Endothelial cell (in vitro differentiated cells): ENCODE measurements at places on chromosomes 2 and 18.

DNA sequence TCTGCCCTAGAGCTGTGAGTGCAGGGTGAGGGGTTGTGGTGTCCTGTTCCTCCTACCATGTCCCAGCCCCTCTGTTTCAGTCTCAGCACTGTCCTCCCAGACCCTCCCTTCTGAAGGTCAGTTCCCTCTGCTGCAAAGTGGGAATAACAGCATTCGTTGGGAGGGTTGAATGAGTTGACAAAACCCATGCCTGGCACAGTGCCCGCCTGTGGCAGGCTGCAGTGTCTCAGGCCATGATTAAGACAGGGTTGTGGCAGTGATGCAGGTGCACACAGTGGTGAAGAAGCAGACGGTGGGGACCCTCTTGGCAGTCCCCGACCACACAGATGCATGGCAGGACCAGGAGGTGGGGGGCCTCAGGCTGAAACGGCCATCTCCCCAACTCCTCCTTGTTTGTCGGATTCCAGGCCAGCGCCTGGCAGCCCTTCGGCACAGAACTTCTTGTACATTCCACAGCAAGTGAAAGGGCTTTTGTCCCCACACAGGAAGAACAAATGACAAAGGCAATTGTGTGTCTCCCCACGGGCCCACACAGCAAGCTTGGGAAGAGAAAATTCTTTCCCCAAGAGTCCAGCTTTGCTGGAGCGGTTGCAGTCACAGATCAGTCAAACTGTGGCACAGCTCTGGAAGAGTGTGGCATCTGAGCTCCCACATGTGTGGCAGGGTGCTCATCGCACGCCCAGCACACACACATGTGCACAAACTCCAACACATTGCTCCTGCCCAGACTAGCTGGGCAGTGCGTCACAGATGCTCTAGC is 92.0 kb upstream of the MSH2 start:
- no peak for DNase-seq

DNA sequence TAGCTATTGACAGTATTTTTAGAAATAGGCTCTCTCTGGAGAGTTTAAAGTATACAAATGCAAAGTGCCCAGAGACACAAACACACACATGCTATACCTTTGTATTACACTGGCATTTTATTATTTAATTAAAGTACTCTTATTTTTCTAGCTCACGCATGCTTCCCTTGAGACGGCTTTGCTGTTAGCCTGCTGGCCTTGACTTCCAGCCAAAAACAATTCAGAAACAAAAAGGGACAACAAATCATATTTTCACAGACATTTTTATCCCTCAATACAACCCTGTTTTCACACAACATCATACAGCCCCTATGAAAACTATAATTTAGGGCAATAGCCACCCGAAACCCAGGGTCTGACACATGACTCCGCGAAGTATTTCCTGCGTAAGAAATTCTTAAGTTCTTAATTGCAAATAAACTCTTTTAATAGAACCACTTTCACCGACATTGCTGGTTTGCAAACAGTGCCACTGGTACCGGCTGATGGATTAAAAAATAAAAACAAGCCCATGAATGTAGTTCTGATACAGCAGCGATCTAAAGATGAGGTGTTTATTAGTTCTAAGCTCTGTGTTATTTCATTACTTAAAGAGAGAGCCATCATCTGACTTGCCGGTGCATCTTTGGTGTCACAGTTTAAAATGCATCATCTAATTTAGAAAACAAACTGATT is 185.1 kb downstream of the TCF4 start:
- DNase-seq = no peak

DNA sequence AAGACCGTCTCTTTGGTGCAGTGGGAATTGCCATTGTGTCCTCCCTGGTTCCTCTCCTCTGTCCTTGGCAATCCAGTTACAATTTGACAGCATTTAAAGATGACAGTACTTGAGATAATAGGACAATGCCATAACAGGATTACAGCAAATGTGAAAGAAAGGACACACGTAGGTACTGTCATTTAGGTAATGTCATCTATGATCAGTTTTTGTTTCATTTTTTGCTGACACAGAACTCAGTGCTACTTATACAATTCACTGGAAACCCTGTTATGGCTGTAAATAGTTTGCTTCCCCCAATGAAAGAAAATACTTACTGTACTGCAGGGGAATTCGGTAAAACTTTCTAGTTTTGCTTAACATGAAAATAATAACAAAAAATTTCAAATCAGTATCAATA is 65.2 kb downstream of the BCL11A start:
- DNase-seq = no peak

DNA sequence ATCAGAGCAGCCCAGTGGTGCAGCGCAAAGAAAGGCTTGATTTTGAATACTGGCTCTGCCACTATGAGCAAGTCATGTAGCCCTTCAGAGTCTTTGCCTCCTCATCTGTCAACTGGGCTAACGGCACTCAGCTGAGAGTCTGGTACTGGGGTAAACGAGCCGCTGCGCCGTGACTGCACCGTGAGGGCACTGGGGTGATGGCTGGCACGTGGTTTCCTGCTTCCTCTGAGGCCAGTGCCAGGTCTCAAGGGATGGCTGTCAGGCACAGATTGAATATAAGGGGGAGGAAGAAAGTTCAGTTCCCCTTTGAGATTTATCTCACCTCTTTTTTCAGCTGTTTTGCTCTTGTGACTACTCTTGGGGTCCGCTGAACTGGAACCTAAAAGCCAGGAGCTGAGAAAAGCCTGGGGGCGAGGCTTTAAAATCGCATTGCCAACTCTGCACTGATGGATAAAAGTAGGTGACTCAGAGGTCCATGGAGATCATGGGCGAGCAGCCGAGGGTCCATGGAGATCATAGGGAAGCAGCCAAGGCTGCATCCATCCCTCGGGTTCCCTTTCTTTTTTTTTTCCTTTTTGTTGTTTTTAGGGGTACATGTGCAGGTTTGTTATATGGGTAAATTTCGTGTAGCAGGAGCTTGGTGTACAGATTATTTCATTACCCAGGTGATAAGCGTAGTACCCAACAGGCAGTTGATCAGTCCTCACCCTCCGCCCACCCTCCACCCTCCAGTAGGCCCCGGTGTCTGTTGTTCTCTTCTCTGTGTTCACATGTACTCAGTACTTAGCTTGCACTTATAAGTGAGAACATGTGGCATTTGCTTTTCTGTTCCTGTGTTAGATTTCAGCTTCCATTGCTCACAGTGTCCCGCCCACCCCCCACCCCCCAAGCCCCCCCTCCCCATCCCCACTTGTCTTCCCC is 114.3 kb downstream of the SPP2 start:
- DNase-seq = no peak

DNA sequence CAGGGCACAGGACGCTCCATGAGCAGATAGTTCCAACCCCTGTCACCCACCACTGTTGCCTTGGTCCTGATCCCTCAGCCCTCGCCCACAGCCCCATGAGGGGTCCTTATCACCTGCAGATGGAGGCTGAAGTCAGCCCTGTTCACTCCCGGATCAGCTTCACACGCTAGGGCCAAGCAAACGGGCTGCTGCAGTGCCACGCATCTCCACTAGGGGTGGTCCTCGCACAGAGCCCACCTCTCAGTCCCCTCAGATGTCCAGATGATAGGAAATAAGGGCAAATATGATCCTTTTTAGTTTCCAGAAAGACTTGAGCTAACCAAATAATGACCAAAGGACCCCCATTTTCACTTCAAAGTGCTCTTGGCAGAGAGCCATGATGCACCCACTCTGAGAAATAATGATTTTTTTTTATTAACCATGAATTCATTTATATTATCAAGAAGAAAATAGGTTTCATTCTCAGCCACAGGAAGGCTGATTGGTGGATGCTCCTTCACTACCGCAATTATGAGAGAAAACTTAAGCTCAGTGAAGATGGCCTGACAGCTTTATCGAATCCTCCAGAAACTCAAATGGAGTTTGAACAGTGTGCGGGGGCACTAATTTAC is 71.9 kb upstream of the KLHL29 start:
- peak; percentile 67 for DNase-seq

- DNase-seq = no peak
Observed at GRCh38 chr2:62577994-62578781, 72.2 kb upstream of the TMEM17 start.

- DNase-seq = no peak
Observed at GRCh38 chr2:46495231-46496030, 16.1 kb downstream of the TMEM247 start.

GRCh38 chr18:13433685-13434084 is 215.1 kb downstream of the LDLRAD4 start:
- no peak for DNase-seq

- DNase-seq = no peak
Observed at GRCh38 chr2:74867841-74868658, 34.1 kb downstream of the HK2 start.

DNA sequence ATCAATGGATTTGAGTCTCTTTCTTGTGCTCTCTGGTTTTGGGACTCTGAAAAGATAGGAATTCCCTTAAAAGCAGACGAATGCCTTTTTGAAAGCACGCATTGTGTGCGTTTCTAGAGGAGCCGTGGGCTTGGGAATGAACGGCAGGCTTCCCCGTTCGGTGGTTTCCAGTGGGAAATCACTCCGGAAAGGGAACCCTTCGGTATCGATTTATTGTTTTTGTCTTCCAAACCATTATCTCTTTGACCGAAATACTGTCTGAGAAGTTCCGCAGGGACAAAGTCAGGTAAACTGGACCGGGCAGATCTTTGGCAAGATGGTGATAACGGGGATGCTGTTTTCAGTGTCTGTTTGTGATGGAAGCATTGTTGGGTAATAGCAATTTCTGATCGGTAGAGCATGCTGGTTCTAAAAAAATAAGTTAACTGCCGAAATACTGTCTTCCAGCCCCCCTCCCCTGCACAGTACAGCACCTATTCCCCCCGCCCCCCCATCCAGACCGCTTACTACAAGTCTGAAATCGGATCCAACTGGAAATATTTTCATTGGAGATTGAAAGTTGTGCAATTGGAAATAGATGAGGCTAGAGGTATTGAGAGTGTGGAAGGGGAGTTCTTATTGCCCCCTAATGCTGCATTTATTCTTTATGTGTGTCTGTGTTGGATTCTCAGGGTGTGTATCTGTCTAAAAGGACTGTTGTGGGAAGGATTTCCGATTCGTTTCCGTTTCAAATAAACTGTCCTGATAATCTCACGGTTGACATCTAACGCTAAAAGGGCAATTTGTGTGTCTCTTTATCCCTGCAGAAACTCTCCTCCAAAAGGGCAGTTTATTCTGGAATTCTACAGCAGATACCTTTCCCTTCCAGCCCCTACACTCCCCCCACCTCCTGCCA is 635 bp downstream of the SETBP1 start:
- no peak for DNase-seq

DNA sequence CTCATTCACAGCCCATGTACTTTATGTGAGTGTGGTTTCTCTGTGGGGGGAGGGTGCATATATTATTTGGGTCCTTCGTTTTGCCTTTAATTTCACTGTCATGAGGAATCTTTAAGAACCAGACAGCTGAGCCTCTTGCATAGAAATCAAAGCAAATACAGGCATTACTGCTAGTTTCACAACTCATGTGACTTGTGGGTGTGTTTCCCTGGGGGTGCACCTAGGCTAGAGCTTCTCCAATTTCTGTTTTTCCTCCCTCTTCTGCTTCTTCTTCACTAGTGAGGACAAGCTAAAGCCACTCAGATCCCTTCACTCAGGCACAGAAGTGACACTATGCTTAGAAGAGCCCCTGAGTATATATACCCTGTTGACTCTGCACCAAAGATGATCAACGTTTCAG is 131.4 kb downstream of the ACOXL start:
- no peak for DNase-seq

DNA sequence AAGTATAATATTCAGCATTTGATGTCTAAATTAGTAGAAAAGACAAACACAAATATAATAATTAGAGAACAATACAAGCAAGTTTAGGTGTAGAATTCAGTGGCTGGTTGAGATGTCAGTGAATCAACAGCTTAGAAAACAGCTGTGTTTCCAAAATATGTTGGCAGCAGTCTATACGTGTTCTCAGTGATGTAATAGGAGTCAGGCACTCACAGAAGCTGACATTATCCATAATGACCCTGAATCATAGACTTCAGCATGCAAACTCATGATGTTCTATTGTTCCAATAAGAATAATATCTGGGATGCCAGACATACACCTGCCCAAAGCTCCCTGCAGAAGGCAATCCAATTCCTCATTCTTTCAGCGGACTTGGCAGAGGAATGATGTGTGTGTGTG is 164.7 kb downstream of the SLC8A1 start:
- DNase-seq = no peak

DNA sequence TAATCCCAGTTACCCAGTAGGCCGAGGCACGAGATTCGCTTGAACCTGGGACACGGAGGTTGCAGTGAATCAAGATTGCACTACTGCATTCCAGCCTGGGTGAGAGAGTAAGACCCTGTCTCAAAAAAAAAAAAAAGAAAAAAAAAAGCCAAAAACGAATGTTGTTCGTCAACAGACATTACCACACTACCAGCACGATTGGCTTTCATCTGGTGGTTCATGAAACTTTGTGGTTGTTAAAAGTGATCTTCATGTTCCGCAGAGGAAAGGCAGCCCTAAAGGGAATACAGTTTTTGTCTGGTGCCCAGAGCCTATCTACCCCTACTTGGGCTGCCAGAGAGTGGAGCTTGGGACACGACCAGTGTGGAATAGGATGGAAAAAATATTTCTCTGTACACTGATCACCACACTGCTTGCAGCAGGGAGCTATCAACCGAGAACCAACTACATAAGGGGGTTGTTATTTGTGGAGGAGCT is 13.6 kb upstream of the CXCR4 start:
- no peak for DNase-seq

DNA sequence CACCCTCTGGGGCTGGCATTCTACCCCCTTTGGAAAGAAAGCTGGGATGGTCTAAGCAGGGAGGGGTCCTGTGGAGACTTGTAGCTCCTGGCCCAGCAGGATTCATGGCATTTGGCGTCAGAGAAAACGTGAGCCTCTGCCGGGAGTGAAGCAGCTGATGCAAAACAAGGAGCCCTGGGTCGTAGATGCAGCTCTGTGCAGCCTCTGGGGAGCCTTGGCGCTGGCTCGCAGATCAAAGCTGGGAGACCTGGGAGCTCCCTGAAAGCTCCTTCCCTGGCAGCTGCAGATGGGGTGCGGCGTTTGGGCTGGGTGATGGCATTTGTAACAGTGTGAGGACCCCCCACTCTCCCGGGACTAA is 148.3 kb downstream of the KLHL29 start:
- DNase-seq = no peak

DNA sequence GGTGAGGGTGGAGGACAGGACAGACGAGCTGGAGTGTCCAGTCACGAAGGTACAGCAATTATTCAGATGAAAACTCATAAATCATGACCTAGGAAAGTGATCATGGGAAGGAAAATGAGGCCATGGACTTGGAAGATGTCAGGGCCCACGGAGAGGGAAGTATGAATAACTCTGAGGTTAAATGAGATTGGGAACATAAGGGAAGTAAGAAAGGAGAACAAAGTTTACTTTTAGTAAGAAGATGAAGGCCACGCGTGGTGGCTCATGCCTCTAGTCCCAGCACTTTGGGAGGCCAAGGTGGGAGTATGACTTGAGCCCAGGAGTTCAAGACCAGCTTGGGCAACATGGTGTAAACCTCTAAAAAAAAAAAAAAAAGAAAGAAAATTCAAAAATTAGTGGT is 56.2 kb downstream of the AQP4 start:
- DNase-seq = no peak

GRCh38 chr2:165746501-165746900 is 47.5 kb downstream of the GALNT3 start:
- no peak for DNase-seq
